ENCODE measurements at places on chromosomes 5 and 9.

GRCh38 chr9:73179589-73179988, 27.9 kb downstream of the ANXA1 start:
- DNase-seq: no peak

DNA sequence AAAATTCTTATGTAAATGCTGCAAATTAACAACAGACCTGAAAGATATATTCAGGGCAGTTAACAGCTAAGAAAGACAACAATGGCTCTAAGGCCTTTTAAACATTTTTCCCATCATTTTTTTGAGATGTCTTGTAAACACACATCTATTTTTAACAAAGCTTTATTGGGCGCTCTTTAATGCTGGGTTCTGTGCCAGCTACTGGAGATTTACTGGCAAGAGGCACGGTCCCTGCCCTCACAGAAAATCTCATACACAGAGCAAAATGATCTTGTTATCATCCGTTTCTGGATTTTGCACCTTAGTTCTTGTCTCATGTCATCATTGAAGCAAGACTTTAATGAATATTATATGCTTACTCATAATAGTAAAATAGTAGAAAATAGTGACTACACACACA, 1022.3 kb upstream of the WWC1 start:
- DNase-seq: no peak

DNA sequence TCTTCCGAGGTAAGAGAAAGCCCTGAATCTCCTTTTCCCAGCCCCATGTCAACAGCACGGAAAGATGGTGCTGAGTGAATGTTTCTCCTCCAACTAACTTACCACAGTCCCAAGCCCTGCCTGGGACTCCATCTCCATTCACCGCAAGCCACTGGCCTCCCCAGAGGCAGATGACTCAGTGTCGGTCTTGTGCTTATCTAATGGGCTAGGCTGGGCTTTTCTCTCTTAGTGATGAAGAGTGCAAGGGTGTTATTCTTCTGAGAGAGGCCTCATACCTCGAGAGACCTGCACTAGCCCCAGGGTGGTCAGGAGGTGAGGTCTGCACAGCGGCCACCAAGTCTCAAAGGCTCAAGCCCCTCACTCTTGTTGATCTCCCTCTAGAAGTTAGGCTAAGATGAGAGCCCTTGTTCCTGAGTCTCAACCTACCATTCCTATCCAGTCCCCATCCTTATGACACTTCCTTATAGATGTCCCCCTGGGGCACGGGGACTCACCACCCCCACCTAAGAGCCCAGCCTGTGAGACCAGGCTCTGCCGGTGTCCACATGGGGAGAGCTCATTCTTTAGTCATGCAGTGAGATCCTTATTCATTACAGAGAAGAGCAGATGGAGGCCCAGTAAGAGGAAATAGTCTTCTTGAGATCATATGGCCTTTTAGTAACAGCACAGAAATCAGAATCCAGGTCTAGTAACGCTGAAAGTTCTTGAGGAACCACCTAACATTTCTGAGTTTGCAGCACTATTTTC, 127.0 kb downstream of the SAXO1 start:
- no peak for DNase-seq

DNA sequence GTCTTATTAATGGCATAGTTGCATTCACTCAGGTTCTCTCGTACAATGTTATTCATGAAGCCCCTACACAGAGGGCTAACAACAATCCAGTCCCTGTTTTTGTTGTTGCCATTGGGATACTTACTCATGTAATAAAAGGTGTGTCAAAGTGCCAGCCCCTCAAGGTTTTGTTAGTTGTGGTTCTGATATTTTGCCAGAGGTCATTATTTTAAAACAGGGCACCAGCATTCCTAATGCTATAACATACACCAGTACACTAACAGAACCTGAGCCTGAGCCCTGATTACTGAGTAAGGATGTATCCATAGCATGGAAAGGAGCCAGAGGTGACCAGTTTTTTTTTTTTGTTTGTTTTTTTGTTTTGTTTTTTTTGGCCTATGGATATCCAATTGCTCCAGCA, 50.2 kb downstream of the SMC2 start:
- no peak for DNase-seq

DNA sequence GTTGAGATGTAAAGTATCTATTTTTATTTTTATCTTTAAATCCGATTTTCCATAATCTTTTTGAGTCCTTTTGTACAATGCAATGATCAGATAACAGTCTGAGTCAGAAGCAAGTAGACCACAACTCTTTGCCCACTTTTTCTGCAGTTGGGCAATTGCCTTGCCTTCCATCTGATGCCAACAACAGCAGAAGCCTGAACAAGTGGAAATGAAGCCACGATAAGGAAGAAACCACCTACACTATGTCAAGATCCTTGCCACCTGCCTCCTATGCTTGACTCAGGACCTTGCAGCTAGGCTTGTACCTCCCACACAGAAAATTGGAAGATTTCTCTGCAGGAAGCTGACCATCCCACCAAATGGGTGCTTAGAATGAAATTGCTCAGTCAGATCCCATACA, 78.6 kb downstream of the ANXA1 start:
- DNase-seq: no peak

- no peak for DNase-seq
Observed at GRCh38 chr5:171424726-171425125, 5.3 kb downstream of the FGF18 start.

DNA sequence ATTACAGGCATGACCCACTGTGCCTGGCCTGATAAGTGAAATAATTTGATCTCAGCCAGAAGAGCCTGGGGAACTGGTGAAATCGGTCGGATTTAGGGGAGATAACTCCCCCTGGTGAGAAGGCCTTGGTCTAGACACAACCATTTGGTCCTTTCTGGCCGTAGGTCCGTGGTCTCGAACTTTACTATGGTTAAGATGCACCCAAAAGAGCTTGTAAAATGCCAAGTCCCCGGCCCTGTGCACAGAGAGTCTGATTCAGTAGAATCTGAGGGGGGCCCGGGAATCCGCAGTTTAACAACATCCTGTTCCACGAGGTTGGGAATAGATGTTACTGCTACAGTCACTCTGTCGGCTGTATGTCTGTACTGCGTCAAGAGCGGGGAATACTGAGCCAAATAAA, 140.7 kb downstream of the C9orf50 start:
- no peak for DNase-seq

DNA sequence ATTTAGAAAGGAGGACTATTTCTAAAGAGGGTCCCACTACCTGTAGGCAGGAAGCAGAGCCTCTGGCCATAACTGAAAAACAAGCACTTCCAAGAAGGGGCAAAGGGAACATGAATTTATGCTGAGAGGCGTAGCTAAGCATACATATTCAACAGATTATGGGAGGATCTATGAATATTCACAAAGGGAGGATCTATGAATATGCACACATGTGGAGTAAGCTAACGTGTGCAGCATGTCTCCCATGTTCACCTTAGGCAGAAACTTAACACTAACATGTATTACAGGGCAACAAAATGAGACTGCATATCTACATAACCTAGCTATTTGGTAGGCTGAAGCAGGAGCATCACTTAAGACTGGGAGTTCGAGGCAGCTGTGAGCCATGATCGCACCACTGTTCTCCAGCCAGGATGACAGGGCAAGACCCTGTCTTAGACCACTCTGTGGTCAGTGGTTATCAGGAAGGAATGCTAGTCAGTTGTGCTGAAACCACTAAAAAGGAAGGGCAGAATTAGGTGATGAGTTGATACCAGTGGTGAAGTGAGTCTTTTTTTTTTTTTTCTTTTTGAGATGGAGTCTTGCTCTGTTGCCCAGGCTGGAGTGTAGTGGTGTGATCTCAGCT, 20.8 kb downstream of the FXN start:
- DNase-seq: no peak

- DNase-seq: no peak
Observed at GRCh38 chr5:35618304-35618636, 607 bp downstream of the SPEF2 start.

DNA sequence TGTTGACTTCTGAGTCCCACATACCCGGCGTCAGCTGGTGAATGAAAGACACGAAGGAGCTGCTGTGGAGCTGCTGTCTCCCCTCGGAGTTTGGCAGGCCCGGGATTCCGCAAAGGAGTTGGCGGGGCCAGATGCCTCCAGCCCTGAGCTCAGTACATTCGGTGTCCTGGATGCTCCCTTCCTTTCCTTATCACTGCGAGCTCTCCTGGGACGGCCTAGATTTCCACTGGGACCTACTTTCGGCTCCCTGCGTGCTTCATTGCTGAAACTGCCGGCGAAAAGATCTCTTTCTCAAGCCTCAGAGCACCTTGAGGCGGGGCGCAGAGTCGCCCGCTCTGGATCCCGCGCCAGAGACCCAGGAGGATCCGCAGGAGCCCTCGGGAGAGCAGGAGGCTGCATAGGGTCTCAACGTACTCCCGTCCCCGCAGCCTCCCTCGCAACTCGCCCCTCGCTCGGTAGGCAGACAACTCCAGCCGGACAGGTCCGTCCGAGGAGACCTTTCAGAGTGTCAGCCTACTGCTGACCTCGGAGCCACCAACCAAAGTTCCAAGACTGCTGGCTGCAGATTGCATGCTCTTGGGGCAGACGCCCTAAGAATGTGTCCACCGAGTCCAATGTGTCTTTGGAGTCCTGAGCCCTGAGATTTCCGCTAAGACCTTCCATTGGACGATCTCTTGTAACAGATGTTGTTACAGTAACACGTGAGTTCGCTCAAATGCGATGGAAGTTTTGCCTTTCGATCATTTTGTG, 6.1 kb downstream of the ANXA2R start:
- DNase-seq: no peak

DNA sequence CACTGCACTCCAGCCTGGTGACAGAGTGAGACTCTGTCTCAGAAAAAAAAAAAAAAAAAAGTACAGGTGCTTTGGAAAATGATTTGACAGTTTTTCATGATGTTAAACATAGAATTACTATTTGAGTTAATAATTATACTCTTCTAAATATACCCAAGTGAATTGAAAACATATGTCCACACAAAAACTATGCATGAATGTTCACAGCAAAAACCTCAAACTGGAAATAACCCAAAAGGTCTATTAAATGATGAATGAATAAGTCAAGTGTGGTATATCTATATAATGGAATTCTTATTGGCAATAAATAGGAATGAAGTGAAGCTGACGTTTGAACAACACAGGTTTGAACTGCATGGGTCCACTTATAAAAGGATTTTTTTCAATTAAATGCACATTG, 207.2 kb upstream of the DAB2 start:
- DNase-seq: no peak

DNA sequence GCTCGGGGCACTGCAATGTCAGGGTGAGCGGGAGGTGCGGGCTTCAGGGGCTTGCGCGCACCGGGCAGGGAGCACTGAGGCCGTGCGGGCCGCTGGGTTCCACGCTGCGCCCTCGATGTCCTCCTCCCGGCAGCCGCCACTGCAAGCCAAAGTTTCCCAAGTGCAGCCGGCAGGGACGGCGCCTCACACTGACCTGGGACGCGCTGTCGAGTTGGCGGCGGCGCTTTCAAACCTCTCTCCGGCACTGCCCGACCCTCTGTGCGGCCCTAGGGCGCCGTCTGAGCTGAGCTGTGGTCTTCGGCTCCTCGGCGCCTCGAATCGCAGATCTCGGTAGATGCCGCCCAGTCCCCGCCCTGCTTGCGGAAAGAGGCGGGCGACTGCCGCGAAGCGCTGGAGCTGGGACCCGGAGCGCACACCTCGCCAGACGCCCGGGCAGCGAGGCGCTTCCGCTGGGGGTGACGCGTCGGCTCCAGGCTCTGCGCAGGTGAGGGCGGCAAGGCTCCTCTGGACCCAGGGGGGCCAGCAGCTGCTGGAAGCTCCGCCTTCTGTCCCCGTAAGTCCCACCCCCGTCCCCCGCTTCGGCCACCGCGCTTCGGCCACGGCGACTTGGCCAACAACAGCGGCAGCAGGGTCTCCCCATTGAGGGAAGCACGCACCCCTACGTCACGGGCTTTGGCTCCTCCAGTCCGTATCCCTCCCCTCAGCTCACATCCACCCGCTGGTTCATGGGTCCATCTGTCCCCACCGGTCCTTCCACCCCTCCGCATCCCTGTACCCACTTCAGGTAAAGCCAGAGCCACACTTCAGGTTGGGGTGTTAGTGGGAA, at the start of gene ANKRD34B:
TSS of gene ANKRD34B (minus strand) at position 320 of the 826 bp plus-strand sequence. CDS start 10,261 bp downstream, outside the sequence.
- DNase-seq: no peak

- no peak for DNase-seq
Observed at GRCh38 chr9:1053986-1054425, 3.8 kb downstream of the DMRT2 start.

- DNase-seq: no peak
Observed at GRCh38 chr5:148988328-148988727, 74.5 kb downstream of the SH3TC2 start.

GRCh38 chr5:78568212-78568611, 80.4 kb downstream of the LHFPL2 start:
- no peak for DNase-seq
